ENCODE measurements at places on chromosomes 1 and 21.

DNA sequence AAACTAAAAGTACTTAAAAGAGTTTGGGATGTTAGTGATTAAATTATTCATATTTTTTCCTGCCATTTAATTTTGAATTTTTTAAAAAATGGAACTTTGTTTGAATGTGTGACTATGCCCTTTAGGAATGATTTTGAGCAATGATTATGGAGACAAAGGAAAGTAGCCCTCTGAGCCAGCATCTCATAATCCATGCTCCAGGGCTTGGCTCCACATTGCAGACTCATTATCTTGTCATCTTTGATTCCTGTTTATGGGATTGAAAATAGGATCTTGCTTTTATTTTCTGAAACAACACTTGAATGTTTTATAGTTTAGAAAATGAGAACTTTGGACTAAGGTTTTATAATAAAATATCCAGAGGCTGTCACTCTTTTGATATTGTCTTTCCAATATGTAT is 14.5 kb downstream of the AXDND1 start:
- DNase-seq, result peak; percentile 72

DNA sequence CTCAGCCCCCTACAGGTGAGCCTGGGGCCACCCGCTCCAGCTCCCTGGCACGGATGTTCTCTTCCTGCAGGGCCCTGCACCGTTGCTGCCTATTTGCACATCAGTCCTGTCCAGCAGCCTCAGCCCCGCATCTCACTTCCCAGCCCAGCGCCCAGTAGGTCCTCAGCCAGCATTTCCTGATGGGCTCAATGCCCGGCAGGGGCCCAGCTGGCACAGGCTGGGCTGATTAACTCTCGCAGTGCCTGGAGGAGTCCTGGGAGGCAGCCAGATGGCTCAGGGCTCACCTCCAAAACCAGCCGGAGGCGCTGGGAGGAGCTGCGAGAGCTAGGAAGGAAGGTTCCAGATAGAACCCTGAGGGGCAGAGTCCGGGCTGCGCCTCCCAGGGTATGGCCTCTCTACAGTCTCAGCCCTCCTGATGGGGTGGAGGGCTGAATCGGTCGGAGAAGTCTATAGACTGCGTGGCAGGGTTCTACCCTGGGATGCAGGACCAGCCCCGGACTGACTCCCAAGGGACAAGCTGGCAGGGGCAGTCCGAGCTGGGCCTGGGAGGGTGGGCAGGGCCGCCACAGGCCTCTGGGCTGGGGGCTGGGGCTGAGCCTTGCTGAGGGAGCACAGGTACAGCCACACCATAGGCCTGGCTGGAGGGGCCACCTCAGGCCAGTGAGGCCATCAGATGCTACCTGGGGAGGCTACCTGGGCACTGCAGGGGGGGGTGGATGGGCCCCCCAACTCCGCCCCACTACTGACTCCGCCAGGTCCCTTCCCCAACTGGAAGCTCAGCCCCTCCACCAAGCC is 19.2 kb upstream of the CLSTN1 start:
- no peak for DNase-seq

- DNase-seq, result no peak
Observed at GRCh38 chr1:100953960-100954730, 58.3 kb downstream of the SLC30A7 start.

GRCh38 chr1:4668743-4669700 is 14.6 kb downstream of the AJAP1 start:
- DNase-seq, result peak; percentile 84

GRCh38 chr1:38790422-38791163 is 69.0 kb downstream of the RRAGC start:
- DNase-seq, result no peak

DNA sequence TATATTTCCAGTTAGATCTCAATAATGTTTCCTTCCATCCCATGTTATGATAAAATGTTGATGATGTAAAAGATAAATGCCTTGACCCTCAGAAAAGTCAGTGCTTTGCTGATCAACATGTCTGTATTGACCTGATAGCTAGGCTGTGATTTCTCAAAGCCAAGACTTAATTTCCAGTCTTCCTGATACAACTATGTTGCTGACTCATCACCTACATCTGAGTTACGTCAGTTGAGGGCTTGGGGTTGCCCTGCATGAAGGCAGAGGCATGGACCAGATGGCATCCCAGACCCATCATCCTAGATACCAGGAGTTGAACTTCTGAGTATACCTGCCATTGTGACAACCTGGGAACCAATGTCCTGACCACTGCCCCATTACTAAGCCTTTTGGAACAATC is 4.8 kb downstream of the LCE1D start:
- DNase-seq, result no peak

DNA sequence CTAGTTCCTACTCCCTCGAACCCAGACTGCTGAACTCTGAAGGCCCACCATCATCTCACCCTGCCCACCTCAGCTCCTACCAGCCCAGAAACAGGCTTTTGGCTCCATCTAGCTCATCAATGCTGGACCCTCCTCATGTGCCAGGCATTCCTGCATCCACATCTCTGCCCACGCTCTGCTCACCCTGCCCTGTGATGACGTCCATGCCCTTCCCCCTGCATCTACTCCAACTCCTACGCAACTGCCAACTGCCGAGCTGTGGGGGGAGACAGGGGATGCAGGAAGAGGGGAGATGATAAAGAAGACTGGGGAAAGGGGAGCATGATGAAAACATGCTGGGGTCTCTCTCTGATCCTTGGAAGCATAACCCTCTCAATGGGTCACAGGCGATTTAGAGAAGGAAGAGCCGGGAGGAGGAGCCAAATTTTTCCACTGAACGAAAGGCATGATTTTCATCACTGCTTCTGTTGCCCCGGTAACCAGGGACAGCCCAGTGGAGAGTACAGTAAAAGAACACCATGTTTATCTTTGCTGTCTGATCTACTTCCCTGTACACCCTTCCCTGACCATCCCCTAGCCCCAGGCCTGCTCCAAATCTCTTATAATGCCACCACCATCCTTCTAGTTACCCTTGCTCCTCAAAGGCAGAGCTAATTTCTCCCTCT is 44.3 kb downstream of the CD34 start:
- peak; percentile 18 for DNase-seq

DNA sequence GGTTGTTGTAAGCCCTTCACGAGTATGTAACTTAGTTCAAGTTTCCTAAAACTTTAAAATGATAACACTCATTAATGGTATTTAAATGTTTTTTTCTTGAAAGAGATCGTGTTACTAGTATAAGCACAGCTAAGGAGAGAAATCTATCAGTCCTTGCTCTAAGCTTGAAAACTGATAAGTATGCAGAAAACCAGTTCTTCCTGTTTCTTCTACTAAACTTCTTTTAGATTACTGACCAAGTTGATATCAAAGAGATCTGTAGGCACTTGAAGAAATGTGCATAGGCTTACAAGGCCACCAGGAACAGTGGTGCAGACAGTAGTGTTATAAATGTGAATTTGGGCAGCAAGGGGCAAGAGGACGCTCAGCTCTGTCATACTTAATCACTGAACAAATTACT is 3.9 kb downstream of the EFCAB14 start:
- no peak for DNase-seq

GRCh38 chr1:220409771-220410595 is 118.0 kb upstream of the MARK1 start:
- no peak for DNase-seq

GRCh38 chr1:91789273-91789997 is 96.5 kb downstream of the TGFBR3 start:
- no peak for DNase-seq

DNA sequence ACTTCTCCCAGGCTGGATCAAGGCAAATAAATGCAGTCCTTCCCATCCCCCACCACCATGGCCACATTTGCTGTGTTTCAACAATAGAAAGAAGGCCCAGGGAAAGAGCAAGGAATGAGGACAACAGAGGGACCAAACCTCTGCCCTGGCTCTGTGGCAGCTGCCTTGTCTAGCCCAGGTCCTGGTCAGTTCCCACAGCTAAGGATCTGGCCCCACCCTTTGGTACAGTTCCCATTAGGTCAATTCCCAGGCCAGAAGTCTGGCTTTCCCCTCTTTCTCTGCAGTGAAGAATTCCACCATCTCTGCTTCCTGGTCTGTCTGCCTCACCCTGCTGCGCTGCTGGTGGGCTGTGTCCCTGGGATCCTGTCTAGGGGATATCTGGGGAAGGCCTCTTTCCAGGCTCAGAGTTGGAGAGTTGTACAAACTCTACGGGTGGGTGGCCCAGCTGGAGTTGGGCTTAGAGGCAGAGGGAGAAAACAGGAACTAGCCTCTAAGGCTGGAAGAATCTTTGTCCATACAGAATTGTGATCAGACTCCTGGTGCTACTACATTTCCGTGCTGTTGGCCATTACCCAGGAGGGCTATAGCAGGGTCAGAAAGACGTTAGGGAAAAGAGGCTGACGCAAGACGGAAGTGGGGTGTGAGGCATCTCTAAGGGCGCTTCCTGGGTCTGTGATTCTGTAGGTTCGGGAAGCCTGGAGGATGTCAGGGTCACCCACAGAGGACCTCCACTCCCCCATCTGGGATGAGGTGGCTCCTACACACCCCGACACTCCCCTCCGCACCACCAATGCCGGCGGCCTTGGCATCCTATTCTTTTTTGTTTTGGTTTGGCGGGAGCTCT is 953 bp upstream of the NDUFS2 start:
- no peak for DNase-seq

GRCh38 chr1:1920608-1921458 is 1.8 kb upstream of the TMEM52 start:
- no peak for DNase-seq

- DNase-seq, result peak; percentile 33
Observed at GRCh38 chr1:204410688-204411450, 748 bp downstream of the PPP1R15B start.

- DNase-seq, result no peak
Observed at GRCh38 chr1:193929374-193930033, 743.1 kb upstream of the B3GALT2 start.

- DNase-seq, result peak; percentile 81
Observed at GRCh38 chr1:11990303-11991032, 10.2 kb downstream of the MFN2 start.

GRCh38 chr1:116560704-116561490 is 9.9 kb downstream of the CD58 start:
- DNase-seq, result no peak

DNA sequence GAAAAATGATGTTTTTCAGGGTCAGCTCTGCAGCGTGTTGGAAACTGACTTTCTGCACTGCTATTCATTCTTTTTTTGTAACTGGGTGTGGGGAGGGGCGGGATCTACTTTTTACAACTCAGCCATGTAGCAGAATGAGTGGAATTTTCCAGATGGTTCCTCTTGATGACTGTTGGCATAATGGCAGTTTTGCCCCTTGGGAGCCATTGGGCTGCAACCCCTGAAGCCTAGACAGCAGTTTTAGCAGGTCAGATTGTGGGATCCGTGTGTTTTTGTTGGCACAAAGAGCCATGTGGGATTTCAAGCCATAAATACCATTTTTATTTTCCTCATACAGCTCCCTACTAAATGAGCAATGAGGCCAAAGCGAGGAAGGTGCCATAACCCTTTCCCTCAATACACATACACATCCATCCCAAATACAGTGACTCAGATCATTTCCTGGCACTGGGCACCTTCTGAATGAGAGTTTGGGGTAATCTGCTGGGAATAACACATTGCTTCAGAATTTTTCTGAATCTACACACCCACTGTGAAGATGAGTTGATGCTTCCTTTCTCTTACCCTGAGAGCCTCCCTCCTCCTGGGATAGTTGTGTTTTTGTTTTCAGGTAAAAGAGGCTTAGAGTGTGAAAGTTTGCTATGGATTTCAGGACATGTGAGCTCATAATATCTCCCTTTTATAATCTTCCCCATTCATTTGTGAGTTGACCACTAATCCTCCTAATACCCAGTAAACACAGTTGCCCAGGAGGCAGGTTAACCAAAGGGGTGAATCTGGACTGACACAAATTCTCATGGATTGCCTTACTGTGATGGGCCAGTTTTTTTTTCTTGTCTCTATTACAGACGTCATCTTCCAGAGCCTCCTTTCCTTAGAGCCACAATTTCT is 13.1 kb downstream of the S100A10 start:
- no peak for DNase-seq

DNA sequence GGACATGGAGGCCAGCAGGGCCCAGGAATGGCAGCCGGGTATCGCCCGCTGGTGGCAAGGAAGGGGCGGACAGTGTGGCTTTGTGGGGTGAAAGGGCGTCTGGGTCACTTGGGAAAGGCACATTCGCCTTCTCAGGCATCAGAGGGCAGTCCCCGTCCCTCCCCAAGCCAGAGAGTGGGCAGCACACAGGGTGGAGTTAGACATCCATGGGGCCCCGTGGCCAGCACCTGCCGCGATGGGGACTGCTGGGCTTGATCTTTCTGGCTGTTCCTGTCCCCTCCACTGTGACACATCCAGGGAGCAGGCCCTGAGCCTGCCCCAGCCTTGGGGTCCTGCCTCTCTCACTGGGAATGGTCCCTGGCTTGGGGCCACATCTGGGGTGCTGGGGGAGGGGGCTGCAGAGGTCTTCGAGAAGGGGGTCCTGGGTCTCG is 4.0 kb upstream of the TRPM2 start:
- no peak for DNase-seq

GRCh38 chr1:221089803-221090202 is 210.6 kb downstream of the HLX start:
- no peak for DNase-seq

GRCh38 chr1:199756066-199756465 is 271.4 kb upstream of the NR5A2 start:
- no peak for DNase-seq

- no peak for DNase-seq
Observed at GRCh38 chr1:32341186-32341757, 5.2 kb upstream of the MARCKSL1 start.

GRCh38 chr1:227803933-227804332 is 11.5 kb upstream of the PRSS38 start:
- DNase-seq, result no peak

DNA sequence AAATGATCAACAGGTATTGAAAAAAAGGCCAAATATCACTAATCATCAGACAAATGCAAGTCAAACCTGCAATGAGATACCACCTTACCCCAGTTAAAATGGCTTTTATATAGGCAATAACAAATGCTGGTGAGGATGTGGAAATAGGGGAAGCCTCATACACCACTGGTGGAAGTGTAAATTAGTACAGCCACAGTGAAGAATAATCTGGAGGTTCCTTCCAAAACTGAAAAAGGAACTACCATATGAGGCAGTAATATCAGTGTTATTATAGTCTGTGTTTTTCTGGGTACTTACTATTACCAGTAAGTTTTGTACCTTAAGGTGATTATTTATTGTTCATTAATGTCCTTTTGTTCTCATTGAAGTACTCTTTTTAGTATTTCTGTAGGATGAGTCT is 201.3 kb downstream of the MRPL39 start:
- no peak for DNase-seq

DNA sequence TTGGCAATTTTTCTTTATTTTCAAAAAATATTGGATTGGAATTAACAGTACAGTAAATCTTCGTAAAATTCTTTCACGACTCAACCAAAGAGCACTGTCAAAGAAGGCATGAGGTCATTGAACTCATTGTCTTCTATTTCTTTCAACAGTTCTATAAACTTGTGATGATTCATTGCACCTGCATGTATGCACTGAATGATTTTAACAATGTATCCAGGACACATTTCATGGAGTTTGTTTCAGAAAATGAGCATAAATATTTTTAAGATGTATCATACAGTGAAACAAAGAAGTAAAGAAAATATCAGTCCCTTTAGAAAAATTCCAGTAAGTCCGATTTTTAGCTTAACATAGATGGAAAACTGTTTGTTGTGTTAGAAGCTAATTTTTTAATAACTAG is 33.6 kb upstream of the CD34 start:
- DNase-seq, result peak; percentile 76

GRCh38 chr1:183838221-183838620 is 33.3 kb downstream of the RGL1 start:
- no peak for DNase-seq

Data from trophoblast cell (in vitro differentiated cells and primary cell).